ENCODE measurements at places on chromosomes 7 and 10. TPM values are rescaled to one million over a fixed set of nuclear protein-coding genes. Genes with fewer than 3 reads are reported as not detected.

FOXP2 gene
- 25.8 TPM for total RNA-seq

- DNase-seq: no peak
These were observed 138.4 kb upstream of the HGF start for GRCh38 chr7:81908220-81908619.

CAV1 gene
- 375 TPM for total RNA-seq

DNA sequence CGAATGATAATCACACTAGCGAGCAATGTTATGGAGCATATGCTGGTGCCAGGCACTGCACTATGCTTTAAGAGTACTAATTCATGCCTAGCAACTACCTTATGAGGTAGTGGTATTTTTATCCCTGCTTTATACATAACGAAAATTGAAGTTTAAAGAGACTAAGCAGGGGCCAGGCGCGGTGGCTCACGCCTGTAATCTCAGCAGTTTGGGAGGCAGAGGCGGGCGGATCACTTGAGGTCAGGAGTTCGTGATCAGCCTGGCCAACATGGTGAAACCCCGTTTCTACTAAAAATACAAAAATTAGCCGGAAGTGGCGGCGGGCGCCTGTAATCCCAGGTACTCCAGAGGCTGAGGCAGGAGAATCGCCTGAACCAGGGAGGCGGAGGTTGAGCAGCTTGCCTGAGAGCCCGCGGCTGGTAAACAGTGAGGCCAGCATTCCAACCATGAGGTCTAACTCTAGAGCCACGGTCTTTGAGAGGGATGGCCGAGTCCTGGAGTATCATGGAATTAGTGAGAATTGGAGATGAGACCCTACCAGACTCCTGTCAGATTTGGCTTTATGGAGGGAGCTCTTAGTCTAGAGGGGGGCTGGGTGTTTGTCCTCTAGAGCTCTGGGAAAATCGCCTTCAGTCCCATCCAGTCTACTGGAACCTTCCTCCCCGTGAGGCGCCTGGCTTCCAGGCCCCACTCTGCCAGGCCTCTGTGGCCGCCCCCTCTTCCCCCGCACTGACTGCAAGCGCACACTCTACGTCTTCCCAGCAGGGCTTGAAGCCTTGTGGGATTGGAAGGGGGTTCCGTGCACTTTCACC, 11.6 kb downstream of the TLX1 start:
- DNase-seq: no peak

FLNC gene
- total RNA-seq: 10.8 TPM

- no peak for DNase-seq
These were observed 2.6 kb upstream of the ASCC1 start for GRCh38 chr10:72218726-72219125.

CNTNAP2 gene
- total RNA-seq: 0.42 TPM

- DNase-seq: no peak
These were observed 20.3 kb upstream of the DNA2 start for GRCh38 chr10:68492118-68492517.

DNA sequence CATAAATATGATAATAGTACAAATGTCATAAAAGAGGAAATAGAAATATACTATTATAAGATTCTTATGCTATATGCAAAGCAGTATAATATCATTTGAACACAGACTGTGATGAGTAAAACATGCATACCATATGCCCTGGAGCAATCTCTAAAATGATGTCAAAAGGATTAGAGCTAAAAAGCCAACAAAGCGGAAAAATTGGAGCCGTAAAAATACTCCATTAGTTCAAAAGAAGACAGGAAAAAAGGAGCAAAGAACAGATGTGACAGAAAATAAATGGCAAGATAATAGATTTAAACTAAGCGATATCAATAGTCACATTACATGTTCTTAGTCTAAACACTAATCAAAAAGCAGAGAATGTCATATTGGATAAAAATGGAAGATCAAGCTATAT, 191.0 kb upstream of the PLPP4 start:
- no peak for DNase-seq

DNA sequence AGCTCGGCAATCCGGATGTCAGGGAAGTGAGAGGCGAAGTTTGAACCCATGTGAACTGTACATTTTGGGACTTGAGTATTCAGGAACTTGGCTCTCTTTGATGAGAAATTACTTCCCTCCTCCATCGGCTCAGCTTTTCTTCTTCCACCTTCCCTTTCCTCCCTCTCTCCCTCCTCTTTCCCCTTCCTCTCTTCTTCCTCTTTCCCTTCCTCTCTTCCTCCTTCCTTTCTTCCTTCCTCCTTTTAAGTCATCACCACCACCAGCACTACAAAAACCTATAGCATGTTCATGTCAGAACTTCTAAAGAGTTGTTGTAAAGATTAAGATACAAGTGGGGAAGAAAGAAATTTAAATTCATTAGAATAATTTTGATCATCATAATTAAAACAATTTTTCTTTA, 31.9 kb upstream of the CDHR3 start:
- DNase-seq: no peak

PRKCQ gene
- 0.21 TPM for total RNA-seq

DNA sequence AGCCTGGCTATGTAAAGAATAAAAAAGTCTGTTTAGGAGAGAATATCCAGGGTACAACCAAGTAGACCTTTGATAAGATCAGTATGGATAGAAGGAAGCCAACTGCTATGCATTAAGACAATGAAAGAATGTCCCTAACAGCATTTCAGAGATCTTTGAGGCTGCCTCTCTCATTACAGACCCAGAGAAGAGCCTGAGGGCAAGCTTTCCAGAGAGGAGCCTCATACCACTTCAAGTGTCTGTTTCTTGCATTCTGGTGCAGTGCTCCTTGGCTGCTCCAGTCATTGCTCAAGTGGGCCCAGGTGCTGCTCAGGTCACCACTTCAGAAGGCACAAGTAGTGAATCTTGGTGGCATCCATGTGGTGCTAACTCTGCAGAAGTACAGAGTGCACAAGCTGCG, 514.0 kb downstream of the PLXDC2 start:
- no peak for DNase-seq

GNAI1 gene
- total RNA-seq: 29.4 TPM

EPHA1 gene
- total RNA-seq: not detected

- DNase-seq: no peak
These were observed 57.5 kb upstream of the SP4 start for GRCh38 chr7:21370283-21370982.

GRCh38 chr7:70035519-70035918, 437.2 kb downstream of the AUTS2 start:
- DNase-seq: no peak

GRCh38 chr10:50855015-50855414, 30.4 kb downstream of the A1CF start:
- DNase-seq: no peak

GRCh38 chr7:44385434-44386138, 60.2 kb upstream of the CAMK2B start:
- DNase-seq: no peak

DNA sequence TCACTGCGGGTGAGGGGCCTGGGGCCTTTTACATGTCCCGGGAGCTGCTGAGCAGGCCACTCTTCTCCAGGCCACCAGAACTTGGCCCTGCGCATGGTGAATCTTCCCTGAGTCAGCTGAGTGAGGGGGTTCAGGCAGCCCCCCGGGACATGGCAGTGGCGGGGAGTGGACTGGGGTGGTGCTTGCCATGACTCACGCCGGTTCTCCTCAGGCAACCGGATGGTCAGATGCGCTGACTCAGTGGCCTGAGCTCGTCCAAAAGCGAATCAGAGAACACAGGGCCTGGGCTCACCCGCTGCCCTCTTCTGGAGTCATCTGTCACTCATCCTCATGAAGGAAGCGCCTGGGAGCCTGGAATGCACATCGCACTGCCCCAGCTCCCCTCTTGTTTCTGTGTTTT, 33.5 kb downstream of the HTRA1 start:
- DNase-seq: peak; percentile 35

GRCh38 chr10:11378835-11379234, 232.6 kb downstream of the USP6NL start:
- DNase-seq: no peak

GRCh38 chr10:95334805-95335144, 44.0 kb upstream of the PDLIM1 start:
- no peak for DNase-seq

BEND7 gene
- 17.8 TPM for total RNA-seq

MYO3A gene
- total RNA-seq: not detected

DNA sequence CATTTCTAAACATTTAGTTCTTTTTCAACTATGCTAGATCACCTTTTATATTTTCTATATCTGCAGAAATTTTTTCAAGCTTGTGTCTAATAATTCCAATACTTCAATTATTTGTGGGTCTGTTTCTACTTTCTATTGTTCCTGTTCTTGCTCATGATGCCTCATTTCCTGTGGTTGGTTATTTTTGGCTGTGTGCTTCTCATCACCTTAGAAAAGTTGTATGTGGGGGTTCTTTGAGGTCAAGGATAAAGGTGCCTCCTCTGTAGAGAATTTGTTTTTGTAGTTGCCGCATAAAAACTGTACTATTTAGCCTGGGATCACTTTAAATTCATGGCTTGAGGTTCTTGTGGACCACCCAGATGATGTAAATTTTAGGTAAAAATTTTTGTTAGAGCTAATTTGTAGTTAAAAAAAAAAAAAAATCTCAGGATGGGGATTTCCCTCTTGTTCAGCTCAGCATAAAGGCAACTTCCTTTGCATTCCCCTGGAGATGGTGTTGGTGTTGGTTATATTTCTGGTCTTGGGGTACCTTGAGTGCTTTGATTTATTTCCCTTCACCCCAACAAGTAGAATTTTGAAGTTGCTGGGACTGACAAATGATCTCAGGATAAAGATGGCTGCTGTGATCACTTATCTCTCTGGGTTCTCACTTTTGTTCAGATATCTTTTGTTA, 27.0 kb upstream of the JAZF1 start:
- no peak for DNase-seq

DNA sequence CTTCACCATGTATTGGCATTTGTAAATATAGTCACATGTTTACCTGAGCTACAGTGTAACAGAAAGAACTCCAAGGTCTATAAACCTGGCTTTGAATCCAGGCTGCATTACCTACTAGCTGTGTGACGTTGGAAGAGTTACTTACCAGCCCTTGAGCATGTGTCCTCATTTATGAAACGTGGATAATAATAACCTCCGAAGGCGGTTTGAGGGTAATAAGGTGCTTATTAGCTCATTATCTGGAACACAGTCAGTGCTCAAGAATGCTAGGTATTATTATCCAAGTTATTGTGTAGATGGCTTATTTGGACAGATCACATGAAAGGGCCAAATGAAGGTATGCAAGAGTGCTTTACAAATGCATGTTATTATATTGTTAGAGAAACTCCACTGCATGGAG, 64.9 kb downstream of the SEC23IP start:
- DNase-seq: no peak

C10orf53 gene
- not detected for total RNA-seq

GRCh38 chr7:77458786-77459185, 42.6 kb upstream of the GSAP start:
- no peak for DNase-seq

DNA sequence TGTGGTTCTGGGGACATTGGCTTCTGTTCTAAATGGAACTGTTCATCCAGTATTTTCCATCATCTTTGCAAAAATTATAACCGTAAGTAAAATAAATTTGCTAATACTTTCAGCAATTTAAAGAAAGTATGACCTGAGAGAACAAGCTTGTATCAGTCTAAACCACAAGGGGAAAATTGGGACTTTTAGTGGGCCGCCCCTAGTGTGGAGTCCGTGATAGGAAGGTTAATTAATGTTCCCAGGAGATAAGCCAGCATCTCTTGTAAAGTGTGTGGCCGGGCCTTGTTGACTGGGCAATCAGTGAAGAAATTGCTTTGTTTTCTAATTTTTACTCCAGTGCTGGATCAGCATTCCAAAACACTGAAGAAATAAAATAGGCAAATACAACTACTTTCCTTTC, 83.0 kb downstream of the ABCB5 start:
- no peak for DNase-seq

GRCh38 chr10:116978901-116979300, 26.1 kb downstream of the SHTN1 start:
- DNase-seq: no peak

DNA sequence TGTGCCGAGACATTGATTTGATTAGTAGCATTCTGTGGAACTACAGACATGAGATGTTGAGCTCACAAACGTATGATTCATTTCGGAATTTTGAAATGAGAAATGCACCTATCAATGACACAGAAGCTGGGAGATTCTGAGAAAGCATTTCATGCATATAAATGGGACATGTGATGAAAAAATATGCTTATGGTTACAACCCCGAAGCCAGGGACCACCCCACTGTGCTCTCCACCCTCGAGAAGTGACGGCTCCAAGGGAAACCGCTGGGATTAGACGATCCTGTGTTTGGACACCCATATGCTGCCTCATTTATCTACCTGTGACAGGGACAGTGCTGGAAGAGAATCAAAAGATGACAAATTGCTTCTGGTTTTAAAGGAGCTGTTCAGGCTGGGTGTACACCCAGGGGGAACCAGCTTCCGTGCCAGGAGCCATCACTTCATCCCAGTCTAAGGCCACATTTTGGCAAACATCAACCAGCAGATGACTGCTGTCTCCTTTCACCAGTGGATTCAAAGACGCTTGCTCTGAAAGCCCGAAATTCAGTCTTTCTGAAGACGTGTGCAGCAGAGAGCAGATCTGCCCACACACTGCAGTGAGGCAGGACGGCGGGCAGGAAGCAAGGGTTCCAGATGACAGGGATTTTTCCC, 109.9 kb downstream of the ATXN7L1 start:
- DNase-seq: no peak

DNAH11 gene
- total RNA-seq: 2.5 TPM

- no peak for DNase-seq
These were observed 21.3 kb upstream of the CLDN4 start for GRCh38 chr7:73809467-73809951.

- no peak for DNase-seq
These were observed 185.9 kb upstream of the ASAH2 start for GRCh38 chr10:50437248-50437647.

GPRIN2 gene
- total RNA-seq: 2.1 TPM

- no peak for DNase-seq
These were observed 45.7 kb downstream of the PRPF18 start for GRCh38 chr10:13632440-13632839.

GRCh38 chr10:18616337-18616736, 35.0 kb downstream of the NSUN6 start:
- no peak for DNase-seq

DNMBP gene
- 25.1 TPM for total RNA-seq

- no peak for DNase-seq
These were observed 2.3 kb downstream of the HDAC9 start for GRCh38 chr7:18497800-18498199.

DNA sequence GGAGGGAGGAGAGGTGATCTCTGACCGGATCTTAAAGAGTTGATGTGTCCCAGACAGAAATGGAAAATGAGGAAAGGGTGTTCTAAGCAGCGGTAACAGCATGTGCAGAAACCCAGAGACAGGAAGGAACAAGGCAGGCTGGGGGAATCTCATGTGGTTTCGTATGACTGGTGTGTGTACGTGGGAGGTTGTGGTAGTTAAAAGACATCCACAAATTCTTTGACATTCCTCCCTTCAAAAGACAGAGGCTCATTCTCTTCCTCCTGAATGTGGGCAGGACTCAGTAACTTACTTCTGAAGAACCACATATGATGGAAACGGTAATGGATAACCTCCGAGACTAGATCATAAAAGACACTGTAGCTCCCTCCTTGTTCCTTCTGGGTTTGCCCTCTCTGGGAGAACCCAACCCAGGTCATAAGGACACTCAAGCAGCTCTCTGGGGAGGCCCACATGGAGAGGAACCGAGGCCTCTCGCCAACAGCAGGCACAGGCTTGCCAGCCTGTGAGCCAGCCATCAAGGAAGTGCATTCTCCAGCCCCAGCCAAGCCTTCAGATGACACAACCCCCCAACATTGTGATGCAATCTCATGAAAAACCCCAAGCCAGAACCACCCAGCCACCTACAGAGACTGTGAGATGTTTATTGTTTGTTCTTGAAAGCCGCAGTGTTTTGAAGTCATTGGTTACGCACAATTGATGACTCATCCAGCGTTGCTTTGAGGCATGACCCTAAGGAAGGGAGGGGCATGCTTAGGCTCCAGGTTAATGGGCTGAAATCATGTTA, 116.0 kb downstream of the SLIT1 start:
- DNase-seq: no peak

Data from tibial nerve (tissue), 4 donors.